Astrocyte (in vitro differentiated cells and primary cell): ENCODE measurements at places on chromosomes 12 and 14. TPM values are rescaled to one million over a fixed set of nuclear protein-coding genes. Genes with fewer than 3 reads are reported as not detected.
A peak's percentile ranks its signal among the peaks of the same experiment; 100 is the strongest.

The ANP32D gene
- not detected in 2 replicates for total RNA-seq

The PIK3C2G gene
- total RNA-seq: 0.05 TPM in 1 of 2 replicates, not detected in the other

The ADAMTS20 gene
- total RNA-seq: 0.48 and 0.66 TPM in 2 replicates

DNA sequence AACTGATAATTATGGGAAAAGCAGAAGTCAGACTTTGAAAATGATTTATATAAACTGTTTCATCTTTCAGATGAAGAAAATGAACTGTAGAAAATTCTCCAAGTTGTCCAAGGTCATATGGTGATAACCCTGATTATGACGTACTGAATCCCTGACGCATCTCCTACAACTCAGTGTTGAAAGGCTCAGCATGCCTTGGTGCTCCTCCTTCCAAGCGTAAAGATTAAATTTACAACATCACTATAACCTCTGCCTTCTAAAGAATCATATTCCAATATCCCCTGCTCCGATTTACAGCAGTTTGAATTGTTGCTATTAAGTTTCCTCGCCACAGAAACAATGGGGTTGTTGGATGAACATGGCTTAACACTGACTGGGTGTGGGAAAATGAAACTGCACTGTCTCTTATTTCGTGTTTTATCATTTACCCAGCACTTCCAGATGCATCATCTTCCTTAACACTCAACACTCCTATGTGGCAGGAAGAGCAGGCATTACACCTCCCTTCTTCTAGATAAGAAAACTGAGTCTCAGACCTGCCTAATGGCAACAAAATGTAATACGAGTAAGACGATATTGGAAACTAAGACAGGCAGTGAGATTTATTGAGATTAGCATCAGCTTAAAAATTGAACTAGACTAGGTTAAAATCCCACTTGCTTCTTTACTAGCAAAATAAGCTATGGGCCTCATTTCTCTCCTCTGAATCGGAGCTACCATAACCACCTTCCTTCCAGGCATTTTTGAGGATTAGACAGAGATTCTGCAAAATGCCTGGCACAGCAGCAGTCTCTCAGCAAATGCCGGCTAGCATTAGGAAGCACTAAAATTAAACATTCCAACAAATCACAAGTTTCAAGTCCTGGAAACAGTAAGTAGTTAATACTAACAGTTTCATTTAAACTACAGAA, 74.2 kb downstream of the PPM1H start:
- H3K4me3 ChIP-seq: no peak overlapping the region
- peaks cover 24% of the 10 kb centered on the region for H3K4me1 ChIP-seq
- no peak overlapping the region for H3K27ac ChIP-seq
- no peaks in the 10 kb centered on the region for H3K27me3 ChIP-seq
- H3K36me3 ChIP-seq: no peaks in the 10 kb centered on the region

DNA sequence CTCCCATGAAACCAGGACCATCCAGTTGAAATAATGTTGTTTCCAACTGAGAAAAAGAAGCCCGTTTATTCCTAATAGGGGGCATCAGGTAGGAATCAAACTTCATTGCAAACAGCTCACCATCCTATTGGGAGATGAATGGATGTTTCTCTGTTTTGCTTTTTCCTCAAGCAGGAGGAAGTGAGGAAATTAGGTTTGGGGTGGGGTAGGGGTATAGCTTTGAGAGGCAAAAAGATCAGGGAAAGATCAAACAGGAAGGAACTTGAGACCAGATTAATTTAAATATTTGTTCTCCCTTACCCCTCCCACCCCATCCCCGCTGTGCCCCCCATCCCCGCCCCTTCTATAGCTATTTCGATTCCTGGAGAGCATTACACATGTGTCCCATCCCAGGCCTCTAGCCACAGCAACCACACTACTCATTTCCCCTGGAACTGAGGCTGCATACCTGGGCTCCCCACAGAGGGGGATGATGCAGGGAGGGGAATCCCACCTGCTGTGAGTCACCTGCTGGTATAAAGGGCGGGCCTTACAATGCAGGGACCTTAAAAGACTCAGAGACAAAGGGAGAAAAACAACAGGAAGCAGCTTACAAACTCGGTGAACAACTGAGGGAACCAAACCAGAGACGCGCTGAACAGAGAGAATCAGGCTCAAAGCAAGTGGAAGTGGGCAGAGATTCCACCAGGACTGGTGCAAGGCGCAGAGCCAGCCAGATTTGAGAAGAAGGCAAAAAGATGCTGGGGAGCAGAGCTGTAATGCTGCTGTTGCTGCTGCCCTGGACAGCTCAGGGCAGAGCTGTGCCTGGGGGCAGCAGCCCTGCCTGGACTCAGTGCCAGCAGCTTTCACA, at the start of gene IL23A:
TSS of gene IL23A (plus strand) at position 577 of the 850 bp plus-strand sequence. CDS start at position 738, 161 bp downstream.
- no peak within 1 kb of the TSS for H3K4me3 ChIP-seq
- H3K27me3 ChIP-seq: no peaks in the 10 kb centered on the region
- H3K4me1 ChIP-seq: peaks cover 13% of the 10 kb centered on the region
- DNase-seq: peak; percentile 60

The C1RL gene
- total RNA-seq: 11.0 and 12.1 TPM in 2 replicates
